ENCODE measurements at places on chromosomes 3 and 15.

- no peak for DNase-seq
Measured at GRCh38 chr3:23873941-23874340, 42.8 kb downstream of the NKIRAS1 start.

- no peak for DNase-seq
Measured at GRCh38 chr3:150761831-150762661, 923 bp downstream of the SIAH2 start.

DNA sequence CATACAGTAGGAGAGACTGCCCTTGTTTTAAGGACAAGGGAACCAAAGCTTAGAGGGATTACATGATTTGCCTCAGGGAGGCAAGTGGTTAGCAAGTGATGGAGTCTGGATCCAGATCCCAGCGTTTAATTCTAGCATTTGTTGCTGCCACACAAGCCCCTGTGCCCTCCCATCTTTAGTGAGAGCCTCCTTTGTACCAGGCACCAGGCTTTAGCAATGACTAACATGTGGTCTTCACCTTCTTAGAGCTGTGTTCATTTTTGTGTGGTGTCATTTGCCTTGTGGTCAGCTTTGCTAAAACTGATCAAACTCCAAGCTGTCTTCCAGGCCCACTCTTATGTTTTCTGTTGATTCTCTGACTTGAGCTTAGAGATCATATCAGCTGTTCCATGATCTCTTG, 290.5 kb downstream of the RPLP1 start:
- no peak for DNase-seq

DNA sequence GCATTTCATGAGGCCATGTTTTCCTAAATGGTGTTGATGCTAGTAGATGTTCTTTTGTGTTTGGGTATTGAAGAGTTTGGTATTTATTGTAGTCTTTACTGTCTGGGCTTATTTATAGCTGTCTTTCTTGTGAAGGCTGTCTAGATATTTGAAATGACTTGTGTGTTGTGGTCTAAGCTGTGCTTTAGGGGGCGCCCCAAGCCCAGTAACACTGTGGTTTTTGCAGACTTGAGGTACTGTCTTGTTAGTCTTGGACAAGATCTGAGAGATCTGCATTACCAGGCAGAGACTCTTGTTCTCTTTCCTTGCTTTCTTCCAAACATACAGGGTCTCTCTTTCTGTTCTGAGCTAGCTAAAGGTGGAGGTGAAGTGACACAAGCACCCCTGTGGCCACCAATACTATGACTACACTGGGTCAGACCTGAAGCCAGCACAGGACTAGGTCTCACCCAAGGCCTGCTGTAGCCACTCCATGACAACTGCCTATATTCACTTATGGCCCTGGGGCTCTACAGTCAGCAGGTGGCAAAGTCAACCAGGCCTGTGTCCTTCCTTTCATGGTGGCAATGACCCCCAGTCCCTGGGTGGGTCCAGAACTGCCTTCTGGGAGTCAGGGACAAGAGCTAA, 152.1 kb upstream of the TBC1D5 start:
- no peak for DNase-seq

DNA sequence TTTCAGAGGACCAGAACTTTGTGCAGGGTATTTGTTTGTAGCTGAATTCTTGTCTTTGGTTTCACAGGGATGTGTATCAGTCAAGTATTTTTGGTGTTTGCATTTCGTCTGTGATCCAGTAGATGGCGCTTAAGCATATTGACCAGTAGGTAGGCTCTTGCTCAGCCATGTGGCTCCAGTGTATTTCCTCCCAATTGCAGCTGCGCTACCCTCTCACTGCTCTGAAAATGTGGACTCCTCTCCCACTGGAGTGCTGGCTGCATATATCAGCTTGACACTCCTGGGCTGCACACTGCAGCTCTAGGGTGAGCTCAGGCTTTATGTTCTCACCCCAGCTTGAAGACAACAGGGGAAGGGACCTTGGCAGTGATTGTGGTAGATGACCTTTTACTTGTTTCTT, 1264.3 kb upstream of the ALCAM start:
- no peak for DNase-seq

GRCh38 chr15:87706001-87706400, 550.5 kb downstream of the NTRK3 start:
- DNase-seq, result no peak

DNA sequence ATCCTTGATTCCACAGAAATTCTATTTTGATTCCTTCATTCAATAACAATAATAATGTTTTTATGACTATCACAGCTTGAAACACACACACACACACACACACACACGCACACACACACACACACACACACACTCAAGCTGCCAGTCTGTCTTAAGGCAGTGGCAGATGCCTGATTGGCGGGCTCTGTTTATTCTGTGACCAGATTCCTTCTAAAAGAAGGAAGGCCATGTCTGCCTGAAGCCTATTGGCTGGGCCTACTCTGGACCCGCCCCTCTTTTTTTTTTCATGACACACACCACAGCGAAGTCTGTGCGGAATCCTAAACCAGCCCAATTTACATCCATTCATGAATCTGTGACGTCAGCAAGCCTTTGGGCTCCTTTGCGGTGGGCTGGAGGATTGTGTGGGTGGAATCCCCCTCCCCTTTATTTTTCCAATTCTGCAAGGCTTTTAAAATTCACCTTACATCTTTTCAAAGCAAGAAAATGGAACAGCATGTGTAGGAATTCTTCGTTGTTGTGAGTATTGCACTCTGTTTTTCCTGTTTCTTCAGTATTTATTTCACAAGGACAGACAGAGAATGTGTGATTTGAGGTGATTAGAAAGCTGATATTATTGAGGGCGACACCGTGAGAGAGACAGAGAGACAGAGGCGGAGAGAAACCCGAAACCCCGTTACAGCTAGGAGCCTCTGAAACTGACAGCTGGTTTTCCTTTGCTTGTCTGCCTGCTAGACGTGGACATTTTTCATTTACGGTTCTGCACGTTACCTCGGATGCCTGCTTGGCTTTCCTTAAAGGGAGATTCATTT, at the start of gene MAP3K13:
Gene MAP3K13, plus strand, starts transcription at position 287 of the 812 bp plus-strand sequence. CDS start 65,446 bp downstream, outside the sequence.
- DNase-seq, result peak; percentile 89

- DNase-seq, result no peak
Measured at GRCh38 chr15:68407886-68408881, 23.8 kb downstream of the ITGA11 start.

DNA sequence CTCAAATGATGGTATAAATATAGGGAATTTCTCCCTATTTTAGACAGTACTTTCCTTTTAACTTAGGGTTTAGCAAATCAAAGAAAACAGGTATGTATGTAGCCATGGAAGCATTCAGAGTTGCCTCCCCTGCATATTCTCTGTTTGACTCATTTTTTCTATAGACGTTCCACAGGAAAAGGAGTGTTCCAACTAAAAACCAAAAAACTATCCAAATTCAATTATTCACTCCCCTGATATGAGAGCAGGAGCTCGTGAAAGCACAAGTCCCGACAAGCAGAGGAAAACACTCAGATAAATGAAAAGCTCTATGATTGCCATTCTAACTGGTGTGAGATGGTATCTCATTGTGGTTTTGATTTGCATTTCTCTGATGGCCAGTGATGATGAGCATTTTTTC, 119.5 kb downstream of the FRMD5 start:
- DNase-seq, result no peak

- no peak for DNase-seq
Measured at GRCh38 chr3:57696801-57697321, 4.0 kb upstream of the DENND6A start.

GRCh38 chr3:152517502-152517901, 248.8 kb downstream of the MBNL1 start:
- DNase-seq, result no peak

GRCh38 chr3:78825858-78826215, 942.0 kb downstream of the ROBO1 start:
- peak; percentile 34 for DNase-seq

GRCh38 chr3:169192643-169193042, 470.9 kb downstream of the MECOM start:
- DNase-seq, result no peak

Data from spinal cord (tissue), 10 donors.